ENCODE measurements at places on chromosomes 1 and 21.

DNA sequence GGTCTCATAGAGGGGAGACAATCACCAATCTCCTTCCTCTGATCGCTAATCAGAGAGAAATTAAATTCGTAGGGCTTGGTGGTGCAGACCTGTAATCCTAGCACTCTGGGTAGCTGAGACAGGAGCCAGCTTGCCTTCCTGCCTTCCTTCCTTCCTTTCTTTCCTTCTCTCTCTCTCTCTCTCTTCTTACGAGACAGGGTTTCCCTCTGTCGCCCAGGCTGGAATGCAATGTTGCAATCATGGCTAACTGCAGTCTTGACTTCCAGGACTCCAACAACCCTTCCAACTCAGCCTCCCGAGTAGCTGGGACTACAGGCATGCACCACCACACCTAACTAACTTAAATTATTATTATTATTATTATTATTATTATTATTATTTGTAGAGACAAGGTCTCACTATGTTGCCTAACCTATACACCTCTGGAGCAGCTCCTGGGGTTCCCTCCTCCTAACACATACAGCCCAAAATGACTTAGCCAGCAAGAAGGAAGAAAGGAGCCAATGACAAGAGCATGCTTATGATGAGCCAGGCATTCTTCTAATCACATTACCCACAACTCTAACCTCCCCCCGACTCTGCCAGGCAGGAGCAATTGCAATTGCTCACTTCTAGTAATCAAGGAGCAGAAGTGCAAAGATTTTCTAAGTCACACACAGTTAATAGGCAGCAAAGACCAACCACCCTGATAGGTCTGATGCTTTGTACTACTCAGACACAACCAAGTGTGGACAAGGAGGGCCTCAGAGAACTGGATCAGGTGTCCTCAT is 105.4 kb upstream of the F3 start:
- DNase-seq = no peak

DNA sequence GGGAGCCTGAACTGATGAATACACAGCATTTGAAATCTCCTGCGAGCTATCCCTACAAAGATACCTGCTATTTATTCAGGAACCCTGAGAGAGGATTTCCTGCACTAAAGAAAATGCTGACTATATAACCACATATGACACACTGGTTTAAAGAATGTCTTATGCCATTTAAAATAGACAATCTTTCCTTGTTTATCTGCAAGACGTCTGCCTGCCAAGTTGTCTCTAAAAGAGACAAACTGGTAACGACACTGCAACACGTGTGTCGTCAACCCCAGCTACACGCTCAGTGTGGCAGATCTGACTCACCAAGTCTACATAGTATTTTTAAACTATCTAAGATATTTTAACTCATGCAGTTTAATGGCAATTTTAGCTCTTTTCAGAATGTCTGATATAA is 42.7 kb downstream of the APP start:
- no peak for DNase-seq

DNA sequence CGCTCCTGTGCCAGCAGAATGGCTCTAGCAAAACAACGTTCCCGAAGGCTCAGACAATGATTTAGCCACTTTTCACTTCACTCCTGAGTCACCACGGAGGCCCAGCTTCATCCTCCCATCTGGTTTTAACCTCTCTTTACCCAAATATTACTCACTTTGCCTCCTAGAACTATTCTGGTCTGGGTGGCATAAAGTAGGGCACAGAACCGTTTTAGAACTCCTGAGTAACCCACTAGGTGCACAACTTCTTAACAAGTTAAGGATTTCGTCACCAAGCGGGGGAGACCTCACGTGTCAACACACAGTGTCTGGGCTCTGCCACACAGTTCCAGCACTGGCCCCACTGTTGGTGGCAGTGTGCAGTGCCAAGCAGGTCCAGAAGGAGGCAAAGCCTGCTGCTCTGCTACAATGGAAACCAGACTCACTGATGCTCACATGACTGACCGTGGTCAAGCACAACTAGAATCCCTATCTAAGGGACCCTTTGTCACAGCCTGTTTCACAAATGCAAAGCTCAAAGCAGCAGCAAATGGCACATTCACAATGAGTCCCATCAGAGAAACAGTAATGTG is 121.7 kb downstream of the SIPA1L2 start:
- DNase-seq = peak; percentile 39

- no peak for DNase-seq
Measured at GRCh38 chr1:203649999-203650836, 23.6 kb downstream of the ATP2B4 start.

All from amygdala (tissue), 56 donors.